ENCODE measurements at places on chromosomes 1 and 21. TPM values are rescaled to one million over a fixed set of nuclear protein-coding genes. Genes with fewer than 3 reads are reported as not detected.

The ESRRG gene
- polyA plus RNA-seq = 11.6 TPM

The FGR gene
- 1.2 TPM for polyA plus RNA-seq

The ARHGEF11 gene
- polyA plus RNA-seq = 22.6 TPM

The NUP133 gene
- 17.1 TPM for polyA plus RNA-seq

The HSD11B1 gene
- 0.16 TPM for polyA plus RNA-seq

The F13B gene
- polyA plus RNA-seq = not detected

DNA sequence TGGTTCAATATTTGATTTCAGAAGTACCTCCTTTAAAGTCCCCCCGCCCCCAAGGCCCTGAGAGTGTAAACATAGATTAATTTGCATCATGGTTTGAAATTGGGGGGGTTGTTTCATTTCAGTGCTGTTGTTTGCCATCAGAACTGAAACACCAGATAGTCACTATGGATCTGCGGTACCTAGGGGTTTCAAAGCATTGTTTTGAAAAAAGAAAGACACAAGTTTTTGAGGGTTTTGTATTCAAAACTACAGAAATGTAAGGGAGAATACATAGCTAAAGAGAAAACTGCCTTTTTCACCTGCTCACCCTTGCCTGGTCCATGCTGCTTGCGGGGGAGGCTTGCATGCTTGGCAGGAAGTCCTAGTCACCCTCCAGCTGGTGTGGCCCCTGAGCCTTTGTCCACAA lies 59.3 kb downstream of the ACP6 start:
- no peak for DNase-seq

DNA sequence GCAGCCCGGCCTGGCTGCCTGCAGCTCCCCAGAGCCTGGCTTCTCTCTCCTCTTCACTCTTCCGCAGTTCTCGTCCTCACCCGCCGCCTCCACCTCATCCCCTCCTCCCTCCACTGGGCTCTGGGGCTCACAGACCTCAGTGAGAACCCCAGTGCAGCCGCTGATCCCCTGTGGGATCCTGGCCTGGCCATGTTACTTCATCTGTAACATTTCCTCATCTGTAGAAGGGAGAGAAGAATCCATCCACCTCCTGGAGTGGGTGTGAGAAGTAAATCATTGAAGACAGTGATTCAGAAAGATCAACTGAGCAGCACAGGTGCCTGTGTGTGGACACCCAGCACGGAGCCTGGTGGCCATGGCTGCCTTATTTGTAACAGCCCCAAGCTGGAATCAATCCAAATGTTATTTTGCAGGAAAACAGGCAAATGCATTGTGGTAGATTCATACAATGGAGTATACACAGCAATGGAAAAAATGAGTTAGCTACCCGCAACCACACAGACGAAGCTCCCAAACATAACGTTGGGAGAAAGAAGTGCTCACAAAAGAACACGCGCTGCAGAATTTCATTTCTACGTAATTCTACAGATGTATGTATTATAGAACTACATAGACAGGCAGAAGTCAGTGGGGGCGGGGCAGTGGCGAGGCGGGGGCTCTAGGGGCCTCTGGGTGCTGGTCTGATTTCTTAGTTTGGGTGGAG lies 8.7 kb downstream of the LAPTM5 start:
- DNase-seq = no peak

- DNase-seq = no peak
These were observed 7.1 kb upstream of the NES start for GRCh38 chr1:156684227-156684782.

GRCh38 chr1:163337631-163338030 lies 15.9 kb downstream of the NUF2 start:
- DNase-seq = no peak

DNA sequence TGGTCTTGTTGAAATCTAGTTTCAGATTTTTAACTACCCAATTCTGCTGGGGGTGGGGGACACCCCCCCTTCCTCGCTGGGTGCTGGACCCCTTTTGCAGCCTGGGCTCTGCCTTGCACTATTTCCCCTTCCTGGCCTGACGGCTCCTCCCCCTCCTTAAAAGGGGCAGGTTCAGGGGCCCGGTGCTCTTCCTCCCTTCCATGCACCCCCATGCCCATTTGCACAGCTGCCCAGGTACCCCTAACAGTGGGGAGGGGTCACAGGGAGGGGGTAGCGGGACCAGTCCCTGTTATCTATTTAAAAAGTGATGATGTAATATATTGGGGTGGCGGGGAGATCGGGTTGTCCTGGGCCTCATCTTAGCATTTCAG lies 15.3 kb downstream of the ZBTB7B start:
- DNase-seq = no peak

DNA sequence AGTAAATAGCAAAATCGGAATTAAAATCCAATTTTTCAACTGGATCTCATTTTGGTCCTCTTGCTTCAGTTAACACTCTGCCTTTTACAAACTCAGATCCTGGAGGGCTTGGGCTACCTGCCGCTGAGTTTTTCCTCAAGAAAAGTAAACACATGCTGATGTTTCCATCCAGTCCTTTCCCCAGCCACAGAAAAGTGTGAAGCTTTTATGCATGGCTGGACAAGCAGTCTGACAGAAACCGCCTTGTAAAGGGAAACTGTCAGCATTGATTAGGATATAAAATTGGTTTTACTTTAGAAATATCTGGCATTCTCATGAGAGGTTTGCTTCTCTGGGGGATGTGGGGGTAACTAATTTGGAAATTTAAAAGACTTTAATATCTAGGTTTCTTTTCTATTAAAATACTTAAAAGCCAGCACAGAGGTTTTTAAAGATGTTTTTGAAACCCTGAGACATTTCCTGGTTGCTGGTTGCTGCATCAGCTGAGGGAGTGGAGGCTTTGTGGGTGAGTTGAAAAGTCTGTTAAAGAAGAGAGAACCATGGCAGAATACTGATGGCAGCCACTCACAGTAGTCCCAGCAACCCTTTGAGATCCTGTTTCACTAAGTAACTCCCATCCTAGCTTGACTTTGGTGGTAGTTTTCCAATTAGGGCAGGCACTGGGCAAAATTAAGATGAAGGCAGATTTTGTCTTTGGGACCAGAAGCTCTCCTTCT lies 238.3 kb downstream of the PAPPA2 start:
- no peak for DNase-seq

Measured in muscle of arm (tissue), 14 donors.